ENCODE measurements at places on chromosomes 3 and 15.

DNA sequence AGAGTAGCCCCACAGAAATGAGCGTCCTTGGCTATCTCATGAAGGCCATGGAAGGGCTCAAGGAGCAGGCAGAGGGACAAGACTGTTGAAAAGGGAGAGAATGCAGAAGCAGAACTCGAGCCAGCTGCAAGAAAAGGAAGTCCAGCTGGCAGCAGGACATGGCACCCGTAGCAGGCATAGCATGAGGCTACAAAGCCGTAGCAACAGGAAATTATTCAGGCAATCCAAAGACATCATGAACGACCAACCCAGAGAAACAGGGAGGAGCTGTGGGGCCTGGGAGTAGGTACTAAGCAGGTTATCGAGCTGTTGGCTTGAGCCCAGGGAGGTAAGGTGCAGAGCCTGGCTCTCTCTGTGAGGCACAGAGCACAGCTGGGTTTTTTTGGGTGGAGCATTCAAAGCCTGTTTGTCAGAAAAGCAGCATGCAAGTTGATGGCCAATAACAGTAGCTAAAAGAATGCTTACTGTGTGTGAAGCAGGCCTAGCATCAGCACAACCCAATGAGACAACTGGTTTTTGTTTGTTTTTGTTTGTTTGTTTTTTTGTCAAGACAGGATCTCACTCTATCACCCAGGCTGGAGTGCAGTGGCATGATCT, 144.0 kb upstream of the SMAD3 start:
- DNase-seq = no peak

DNA sequence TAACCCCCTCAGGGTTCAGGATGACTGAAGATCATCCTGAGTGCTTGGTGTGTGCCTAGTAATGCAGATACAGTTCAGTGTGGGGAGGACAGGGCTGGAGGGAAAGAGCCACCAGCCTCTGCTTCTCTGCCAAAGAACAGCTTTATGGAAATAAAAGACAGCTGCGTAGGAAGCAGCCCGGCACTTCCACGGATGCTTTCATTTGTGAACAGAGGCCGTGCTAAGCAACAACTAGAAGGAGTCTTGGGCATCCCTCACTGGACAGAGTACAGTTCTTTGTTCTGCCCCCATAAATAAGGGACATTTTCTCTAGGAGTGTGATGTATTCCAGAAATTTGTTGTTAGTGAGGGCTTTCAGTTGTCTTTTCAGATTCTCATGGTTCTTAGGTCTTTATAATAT, 194.8 kb upstream of the RGMA start:
- DNase-seq = no peak

DNA sequence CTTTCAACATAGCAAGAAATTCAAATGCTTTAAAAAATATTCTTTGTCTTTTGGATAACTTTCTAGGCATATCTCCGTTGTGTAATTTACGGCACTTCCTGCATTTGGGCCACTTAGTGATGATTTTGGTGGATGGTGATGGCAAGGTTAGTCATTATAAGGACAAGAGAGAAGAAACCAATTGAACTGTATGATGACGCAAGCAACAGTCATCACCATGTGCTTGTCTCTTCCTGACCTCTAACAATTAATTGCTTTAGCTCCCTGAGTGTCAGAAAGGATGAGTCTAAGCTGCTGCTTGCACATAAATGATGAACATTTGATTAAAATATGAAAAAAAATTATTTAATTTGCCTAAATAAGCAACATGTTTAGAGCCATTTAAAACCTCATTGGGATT, 11.3 kb upstream of the P2RY12 start:
- DNase-seq = no peak

DNA sequence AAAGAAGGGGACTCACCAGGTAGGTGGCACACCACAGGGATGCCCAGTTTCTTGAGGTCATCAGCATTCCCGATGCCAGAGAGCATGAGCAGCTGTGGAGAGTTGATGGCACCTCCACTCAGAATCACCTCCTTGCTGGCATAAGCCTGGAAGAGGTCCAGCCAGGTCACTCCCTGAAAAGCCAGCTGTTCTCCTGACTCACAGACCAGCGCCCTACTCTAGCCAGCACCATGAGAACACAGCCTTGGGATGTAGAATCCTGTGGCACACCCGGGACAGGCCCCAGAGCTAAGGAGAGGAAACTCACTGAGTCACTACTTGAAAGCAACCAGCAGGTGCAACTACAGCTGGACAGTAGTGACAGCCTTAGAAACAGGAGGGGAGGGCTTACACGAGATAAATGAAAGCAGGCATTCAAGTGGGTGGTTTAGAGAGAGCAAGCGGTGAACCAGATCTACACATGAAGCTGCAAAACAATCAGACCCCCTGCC, 24.5 kb downstream of the CHDH start:
- no peak for DNase-seq

- no peak for DNase-seq
Measured at GRCh38 chr15:92365084-92365483, 28.6 kb upstream of the ST8SIA2 start.

DNA sequence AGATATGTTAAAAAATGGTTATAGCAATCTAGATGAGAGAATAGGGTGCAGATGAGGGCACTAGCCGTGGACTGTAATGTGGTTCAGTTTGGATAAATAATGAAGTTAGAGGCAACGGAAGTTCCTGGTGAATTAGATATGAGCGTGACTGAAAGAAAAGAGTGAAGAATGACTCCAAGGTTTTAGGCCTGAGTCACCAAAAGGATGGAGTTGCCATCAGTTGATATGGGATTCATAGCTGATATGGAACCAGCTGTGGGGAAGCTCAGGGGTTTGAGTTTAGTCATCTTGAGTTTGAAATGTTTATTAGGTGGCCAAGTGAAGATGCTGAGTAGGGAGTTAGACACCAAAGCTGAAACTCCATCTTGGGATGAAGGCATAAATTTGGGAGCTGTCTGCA, 66.2 kb downstream of the SSR3 start:
- DNase-seq = no peak

DNA sequence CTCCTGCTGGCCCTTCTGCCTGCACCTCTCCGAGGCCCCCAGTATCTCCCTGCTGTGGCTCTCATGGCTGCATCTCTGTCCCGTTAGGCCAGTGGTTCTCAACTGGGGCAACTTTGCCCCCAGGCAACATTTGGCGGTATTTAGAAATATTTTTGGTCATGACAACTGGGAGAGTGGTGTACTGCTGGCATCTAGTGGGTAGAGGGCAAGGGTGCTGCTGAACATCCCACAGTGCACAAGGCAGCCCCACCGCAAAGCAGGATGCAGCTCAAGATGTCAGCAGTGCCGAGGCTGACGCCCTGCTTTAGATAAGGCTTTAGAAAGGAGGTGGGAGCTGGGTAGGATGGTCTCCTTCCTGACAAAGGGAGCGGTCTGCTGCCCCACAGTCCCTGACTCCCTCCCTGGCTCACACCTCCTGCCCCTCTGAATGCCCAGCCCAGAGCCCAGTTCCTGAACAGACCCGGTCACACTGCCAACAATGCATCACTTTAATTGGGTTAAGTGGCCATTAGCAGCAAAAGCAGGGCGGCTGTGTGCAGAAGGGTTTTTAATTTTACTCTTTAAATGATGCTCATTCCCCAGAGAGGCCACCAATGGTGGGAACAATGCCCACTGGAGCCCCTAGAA, 68.8 kb upstream of the TMEM115 start:
- no peak for DNase-seq

DNA sequence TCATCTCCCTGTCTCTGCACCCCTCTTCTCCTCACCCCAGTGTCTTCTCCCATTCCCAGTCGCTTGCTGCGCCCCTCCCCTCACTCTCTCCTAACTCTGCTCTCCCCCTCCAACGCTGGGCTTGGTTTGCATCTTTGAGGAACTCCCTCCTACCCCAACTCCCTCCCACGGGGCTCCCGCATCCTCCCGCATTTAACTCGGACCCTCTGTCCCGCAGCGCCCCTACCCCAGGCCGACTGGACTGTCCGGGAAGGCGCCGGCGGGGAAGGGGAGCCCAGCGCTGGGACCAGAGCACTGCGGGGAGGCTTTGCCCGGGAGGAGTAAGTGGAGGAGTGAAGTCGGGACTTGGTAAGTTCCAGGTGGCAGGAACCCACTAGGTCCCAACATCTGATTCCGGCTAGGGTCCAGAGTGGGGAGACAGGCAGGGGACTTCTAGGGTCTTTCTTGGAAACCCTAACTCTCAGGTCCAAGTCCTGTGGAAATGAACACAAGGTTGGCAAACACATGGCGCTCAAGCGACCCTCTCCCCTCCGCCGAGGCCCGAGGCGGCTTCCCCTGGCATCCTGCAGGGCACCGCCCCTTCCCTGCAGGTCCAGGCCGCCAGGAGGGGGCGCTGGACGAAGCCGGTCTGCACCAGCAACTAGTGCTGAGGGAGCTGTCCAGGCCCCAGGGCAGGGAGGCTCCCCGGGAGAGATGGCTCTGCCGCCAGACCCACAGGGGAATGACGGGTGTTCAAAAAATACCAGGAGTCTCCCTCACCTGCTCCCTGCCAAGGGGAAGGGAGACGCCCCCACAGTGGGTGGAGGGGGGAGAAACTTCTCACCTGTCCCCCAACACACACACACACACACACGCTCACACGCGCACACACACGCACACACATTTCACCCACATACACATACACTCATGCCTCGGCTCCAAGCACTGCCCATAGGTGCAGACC, 53.2 kb downstream of the LHFPL4 start:
- no peak for DNase-seq

All from brain pericyte (primary cell).